ENCODE measurements at places on chromosomes 5 and 9.

DNA sequence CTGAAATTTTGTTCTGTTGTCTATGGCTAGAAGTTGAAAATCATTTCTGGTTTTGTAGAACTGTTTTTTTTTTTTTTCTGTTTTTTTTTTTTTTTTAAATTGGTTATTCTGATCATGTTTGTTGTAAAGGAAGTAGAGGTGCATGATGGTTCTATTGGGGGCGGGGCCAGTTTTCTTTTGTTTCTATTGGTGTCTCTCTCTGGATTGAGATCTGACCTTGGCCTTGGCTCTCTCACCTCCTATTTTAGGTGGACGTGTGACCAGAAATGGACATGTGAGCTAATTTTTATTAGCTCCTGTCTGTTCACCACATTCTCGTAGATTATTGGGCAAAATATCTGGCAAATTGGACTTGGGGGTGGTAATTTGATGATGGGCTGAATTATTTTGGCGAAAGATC is 3.2 kb downstream of the ZNF618 start:
- no peak for DNase-seq

- no peak for DNase-seq
These were observed 281.0 kb downstream of the HINT1 start for GRCh38 chr5:130884023-130884422.

- no peak for DNase-seq
These were observed 64.7 kb downstream of the STK10 start for GRCh38 chr5:172123269-172123692.

GRCh38 chr5:143685246-143685815 is 126.6 kb upstream of the HMHB1 start:
- no peak for DNase-seq

- no peak for DNase-seq
These were observed 359.9 kb downstream of the ICE1 start for GRCh38 chr5:5782402-5782801.

DNA sequence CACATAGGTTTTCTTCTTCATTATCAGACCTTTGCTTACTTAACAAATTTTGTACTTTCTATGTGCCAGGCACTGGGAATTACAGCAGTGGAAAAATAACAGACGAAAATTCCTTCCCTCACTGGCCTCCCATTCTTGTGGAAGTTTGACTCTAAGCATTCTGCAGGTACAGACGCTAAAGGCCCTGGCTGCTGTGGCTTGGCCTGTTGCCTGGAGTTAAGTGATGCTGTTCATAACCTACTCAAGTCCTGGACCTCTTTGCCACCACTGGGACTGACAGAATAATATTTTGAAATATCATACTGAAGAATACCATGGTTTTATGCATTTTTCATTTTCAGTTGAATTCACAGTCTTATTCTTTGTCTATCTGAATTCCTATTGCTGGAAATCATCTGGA is 97.3 kb upstream of the SPATA31C2 start:
- DNase-seq = no peak

GRCh38 chr9:36725777-36726356 is 153.2 kb downstream of the MELK start:
- DNase-seq = no peak

DNA sequence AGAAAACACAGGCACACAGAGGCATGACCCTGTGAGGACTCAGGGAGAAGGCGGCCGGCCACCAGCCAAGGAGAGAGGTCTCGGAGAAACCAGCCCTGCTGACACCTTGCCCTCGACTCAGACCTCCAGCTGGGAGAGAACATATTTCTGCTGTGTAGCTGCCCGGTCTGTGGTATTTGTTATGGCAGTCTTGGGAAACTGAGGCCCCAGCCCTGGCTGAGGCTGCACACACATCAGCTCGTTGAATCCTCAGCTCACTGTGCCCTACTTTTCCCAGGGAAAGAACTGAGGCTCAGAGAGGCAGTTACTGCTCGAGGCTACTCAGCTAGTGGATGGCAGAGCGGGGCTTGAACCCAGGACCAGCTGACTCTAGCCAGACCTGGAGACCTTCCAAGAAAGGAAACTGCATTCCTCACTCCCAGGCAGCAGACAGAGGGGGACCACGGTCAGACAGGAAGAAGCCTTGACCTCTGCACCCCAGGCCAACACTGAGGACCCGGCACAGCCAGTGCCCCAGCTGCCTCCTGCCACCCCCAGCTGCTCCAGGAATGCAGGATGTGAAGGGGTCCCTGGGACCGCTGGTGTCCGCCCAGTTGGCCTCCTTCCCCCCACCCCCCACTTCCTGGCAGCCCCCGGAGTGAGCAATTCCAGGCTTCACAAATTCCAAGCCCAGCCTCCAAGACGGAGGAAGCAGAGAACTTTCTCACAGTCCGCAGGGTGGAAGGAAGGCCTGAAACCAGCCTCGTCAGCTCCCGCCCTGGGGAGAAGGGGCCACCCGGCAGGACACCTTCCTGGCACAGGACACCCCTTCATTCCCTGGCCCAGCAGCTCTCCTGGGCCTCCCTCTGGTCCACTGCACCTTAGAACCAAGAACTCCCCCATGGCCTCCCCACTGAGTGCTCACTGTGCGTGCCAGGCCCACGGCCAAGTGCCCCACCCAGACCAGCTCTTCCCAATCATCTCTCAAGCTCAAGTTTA is 69.9 kb downstream of the LRSAM1 start:
- DNase-seq = peak; percentile 95

DNA sequence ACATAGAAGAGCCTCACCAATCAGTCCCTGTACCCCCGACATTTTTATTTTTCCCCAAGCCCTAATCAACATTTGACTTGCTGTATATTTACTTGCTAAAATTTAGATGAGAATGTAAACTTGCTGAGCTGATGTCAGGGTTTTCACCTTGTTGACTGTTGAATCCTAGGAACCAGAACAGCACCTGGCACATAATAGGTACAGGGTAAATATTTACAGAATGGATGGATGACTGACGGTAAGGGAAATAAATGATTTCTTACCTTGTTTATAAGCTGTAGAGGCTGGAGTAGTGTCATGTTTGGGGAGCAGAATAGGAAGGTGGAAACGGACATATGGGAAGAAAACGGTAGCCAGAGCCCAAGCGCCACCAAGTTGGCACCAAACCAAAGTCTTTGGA is 107.0 kb upstream of the NUDT12 start:
- DNase-seq = no peak

DNA sequence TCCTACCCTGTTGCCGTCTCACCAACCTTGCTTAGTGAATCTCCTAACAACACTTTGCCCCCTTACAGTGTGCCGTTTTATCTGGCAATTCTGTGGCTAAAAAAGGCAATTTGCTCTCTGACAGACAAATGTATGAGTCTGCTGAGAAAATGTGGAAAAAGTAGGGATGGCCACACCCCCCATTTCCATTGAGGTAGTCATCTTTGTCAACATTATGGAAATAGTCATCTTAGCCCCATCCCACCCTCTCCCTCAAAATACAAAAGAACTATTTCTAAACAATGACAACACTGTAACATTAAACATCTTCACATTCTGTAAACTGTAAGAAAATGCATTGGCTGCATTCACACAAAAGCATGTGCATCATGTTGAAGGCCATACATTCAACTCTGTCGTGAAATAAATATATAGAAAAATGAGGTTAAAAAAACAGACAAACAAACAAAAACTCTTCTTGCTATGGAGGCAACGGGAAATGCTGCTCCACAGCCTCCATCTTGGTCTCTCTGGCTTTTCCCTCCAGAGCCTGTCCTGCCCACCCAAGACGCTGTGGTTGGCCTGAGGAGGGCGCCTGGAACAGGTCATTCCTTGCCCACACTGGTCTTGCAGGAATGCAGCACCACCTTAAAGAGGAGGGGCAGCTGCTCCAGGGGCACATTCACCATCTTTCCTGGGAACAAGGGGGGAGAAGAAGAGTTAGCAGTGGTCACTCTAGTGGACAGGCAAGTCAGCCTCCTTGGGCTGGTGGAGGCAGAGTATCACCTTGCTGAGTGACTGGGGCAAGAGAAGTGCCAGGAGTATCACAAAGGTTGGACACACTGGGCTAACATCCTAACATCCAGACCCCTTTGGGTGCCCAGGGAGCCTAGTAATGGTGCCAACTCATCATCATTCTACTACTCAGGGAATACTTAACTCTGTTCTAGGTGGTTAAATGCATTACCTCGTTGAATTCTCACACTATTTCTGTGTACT is 15.2 kb upstream of the NR5A1 start:
- no peak for DNase-seq

GRCh38 chr9:108469654-108470053 is 386.1 kb downstream of the ACTL7B start:
- DNase-seq = no peak

DNA sequence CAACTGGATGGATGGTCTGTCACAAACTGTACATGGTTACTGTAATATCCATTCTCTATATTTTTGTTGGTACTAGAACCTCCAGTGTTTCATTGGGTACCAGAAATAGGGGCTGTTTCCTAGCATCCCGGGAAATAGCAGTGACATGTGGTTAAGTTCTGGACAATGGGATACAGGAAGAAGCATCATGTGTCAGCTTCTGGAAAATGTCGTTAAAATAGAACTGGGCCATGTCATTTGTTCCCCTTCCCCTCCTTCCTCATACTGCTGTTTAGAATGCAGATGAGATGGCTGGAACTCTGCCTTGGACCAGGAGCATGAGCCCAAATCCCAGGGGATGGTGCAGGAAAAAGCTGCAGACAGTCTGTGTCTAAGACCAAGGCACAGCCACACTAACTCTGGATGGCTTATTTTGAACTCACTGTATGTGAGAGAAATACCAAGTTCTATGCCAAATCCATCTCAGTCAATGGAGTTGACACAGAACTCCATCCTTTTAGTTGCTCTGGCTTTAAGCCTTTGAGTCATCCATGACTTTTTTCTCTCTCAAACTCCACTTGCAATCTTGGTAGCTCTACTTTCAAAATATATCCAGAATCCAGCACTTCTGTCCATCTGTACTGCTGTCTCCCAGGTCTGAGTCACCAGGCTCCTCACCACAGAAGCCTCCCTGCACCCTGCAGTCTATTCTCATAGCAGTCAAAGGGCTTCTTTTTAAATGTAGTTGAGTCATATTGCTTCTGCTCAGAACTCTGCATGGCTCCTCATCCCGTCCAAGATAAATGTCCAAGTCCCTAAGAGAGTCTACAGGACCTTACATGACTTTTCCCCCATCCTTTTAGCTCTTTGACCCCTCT is 184.2 kb downstream of the NSG2 start:
- DNase-seq = peak; percentile 88

DNA sequence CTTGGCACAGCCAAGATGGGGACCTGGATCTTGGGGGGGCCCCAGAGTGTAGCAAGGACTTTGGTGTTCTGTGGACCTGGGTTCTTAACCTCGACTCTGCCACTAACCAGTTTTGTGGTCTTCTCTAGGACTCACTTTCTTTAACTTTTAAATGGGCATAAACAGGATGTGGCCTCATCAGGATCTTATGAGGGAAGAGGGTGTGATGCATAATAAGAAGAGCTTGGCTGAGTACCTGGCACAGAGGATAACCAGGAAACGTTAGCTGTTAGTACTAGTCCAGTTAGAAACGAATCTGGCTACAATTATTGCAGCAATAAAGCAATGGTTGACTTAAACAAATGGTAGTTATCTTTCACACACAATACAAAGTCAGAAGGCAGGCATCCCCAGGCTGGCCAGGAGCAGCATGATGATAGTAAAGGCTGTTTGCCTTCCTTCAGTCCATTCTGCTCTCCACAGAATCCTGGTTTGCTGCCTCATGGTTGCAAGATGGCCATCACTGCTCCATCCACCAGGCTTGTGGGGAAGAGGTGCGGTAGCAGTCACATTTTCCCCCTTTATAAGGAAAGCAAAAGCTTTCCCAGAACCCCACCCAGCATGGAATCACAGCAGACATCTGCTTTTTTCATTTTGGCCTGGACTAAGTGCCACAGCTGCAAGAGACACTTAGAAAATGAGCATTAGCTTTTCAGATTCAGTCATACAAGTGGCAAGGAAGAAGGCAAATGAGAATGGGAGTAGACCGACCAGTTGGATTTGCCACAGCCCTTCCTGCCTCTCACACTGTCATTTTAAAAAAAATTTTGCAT is 225.0 kb downstream of the AOPEP start:
- DNase-seq = no peak

- DNase-seq = no peak
These were observed 25.1 kb downstream of the CPLX2 start for GRCh38 chr5:175896301-175897040.

DNA sequence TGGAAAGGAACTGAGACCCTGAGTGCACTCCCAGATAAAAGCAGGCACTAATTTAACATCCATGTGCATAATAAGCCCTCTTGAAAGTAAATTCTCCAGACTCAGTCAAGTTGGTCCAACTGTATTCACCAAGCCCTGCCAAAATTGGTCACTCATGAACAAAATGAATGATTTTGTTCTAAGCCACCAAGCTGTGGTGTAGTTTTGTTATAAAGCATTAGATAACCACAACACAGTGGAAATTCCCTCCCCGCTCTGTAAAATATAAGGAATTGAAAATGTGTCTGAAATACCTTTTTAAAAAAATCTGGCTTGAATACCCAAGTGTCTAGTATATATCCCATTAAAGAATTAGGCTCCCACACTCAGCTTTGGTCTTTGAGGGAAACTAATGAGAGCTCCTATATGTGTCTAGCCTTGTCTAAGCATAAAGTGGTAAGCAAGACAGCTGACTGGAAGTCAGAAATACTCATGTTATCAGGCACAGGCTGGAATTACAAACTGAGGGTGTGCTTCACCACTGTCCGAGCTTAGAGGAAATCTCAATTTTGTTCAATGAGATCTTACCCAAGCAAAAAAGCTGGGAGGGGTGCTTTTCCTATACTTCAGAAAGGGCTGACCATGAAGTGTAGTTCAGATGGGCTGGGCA is 33.2 kb downstream of the IDNK start:
- DNase-seq = no peak

DNA sequence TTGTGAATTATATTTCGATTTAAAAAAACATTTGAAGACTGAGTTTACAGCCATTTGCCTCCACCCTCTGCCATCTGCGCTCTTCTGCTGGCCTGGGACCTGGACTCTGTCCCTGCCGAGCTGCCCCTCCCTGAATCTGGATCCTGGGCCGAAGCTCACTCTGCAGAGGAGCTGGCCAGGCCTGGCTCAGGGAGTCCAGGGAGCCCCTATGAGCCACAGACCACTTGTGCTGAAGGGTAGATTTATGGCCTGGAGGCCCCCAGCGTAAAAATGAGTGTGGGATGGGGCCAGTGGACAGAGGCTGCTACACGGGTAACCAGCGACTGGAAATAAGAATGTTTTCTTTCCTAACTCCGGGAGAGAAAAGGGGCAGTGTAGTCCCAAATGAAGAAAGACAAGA is 129.8 kb downstream of the FGF18 start:
- DNase-seq = no peak

DNA sequence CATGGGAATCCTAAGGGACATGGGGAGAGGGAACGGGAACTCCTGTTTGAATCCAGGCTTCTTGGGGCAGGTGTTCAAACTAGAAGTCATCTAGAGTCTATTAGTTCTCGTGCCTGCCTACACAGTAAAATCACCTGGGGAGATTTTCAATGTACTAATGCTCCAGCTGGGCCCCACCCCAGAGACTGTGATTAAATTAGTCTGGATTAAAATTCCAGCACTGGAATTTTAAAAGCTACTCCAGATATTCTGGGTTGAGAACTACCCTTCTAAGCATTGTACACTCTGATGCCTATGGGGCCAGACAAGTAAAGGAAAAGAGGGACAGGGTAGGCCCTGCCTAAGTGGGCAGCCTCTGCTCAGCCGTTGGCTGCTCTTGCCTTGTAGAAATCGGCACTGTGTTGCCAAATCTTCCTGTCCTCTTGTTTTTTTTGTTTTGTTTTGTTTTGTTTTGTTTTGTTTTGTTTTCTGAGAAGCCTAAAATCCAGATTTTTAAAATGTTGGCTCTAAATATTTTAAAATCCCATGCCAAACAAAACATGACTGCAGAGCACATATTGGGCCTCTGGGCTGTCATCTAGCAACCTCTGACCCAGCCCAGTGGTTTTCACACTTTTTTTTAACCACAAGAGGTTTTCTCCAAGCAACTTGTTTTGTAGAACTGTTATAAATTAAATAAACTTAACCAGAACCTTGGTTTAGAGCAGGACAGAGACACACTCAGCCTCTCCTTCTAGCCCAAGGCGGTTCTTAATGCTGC is 29.0 kb downstream of the ADRB2 start:
- no peak for DNase-seq

Measured in kidney capillary endothelial cell (primary cell).